ENCODE measurements at places on chromosomes 7 and 10.
A peak's percentile ranks its signal among the peaks of the same experiment; 100 is the strongest.

GRCh38 chr10:91460681-91461080, 50.5 kb downstream of the HECTD2 start:
- DNase-seq, result no peak

DNA sequence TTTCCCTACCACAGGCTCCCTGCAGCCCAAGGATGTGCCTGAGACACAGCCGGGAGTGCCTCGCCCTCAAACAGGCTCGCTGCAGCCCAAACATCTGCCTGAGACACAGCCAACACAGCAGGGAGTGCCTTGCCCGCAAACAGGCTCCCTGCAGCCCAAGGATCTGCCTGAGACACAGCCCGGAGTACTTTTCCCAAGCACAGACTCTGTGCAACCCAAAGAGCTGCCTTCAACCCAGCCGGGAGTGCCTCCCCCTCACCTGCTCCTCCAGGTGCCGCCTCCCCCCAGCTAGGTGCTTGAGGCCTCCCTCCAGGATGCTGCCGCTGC, 42.9 kb downstream of the ANTXRL start:
- DNase-seq, result no peak

GRCh38 chr10:113093188-113094113, 143.4 kb downstream of the TCF7L2 start:
- DNase-seq, result no peak

- no peak for DNase-seq
Measured at GRCh38 chr10:76315240-76315639, 883.8 kb downstream of the LRMDA start.

- no peak for DNase-seq
Measured at GRCh38 chr10:71213761-71214440, 1.5 kb downstream of the UNC5B start.

DNA sequence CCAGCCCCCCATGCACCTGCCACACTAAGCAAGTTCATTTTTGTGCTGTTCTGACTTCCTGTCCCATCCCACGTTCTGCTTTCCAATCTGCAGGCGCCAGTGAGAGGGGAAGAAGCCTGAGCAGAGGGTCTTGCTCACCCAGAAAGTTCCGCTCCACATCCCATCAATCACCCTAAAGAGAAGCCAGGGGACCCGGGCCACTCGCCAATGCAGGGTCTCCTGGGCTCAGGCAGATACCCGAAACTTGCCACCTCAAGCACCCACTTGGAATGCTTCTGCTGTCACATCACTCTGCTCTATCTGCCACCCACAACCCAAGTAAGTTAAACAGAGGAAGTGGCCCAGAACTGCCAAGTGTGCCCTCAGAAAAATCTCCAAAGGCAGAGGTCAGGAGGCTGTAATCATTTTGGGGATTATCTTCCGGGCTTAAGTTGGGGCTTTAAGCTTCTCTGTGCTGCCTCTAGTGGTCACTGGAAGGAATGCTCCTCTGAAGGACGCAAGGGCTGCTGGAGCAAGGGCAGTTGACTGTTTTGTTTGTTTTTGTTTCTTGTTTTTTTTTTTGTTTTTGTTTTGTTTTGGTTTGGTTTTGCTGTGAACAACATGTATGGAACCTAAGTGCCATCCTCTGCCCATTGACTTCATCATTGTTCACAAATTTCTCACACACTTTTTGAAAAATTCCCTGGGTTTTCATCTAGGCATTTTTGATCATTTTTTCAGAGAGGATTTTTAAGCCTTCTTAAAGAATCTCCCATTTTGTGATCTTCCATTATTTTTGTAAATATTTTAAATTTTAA, 25.5 kb downstream of the PRR15 start:
- peak; percentile 5 for DNase-seq

GRCh38 chr10:13272164-13272571, 27.7 kb downstream of the PHYH start:
- DNase-seq, result no peak

DNA sequence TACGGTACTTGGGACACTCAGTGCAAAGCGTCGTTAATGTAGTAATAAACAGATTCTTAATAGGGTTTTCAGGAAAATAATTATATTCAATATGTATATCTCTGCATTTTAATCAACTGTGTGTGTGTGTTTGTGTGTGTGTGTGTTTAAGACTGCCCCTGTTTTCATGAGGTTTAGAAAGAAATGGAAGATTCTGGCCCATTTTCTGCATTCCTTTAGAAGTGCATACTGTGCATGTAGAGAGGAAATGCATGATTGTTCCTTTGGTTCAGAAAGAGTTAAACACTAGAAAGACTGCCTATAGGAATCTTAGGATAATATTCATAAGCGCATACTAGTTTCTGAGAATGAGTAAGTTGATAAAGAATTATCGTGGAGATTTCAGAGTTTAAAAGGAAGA, 975 bp downstream of the CNTNAP2 start:
- DNase-seq, result no peak

GRCh38 chr10:5944389-5945189, 32.8 kb downstream of the IL15RA start:
- DNase-seq, result no peak

DNA sequence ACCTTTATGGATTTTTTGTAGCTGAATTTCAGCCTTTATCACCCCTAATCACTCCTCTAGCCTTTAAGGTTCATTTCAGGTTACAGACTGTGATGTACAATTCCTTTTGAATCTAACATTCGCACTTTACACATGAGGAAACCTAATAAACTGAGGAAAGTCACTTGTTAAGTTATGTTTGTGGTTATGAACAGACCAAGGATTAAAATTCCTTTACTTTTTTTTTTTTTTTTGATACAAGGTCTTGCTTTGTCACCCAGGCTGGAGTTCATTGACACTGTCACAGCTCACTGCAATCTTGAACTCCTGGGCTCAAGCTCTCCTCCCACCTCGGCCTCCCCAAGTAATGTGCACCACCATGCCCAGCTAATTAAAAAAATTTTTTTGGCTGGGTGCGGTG, 3.6 kb downstream of the MCU start:
- DNase-seq, result no peak

DNA sequence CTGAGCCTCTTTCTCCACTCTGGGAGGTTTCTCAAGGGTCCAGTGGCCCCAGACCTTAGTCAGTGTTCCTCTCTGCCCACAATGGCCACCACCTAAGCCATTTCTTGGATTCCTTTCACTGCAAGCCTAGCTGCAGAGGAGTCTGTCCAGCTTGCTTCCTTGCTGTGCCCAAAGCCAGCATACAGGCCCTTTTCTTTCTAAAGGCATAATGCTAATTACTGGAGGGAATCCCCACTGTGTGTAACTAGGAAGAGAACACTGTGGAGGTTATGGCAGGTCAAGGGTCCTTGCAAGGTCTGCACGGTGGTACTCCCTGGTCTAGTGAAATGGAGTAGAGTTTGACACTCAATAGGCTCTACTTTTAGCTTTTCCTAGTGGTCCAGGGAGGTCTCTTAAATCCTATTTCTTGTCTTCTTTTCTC, 70.4 kb upstream of the CC2D2B start:
- DNase-seq, result no peak

GRCh38 chr10:132599732-132600131, 62.1 kb downstream of the INPP5A start:
- DNase-seq, result no peak

All from activated naive CD4-positive, alpha-beta T cell treated with Interleukin-2 at 50 U/mL for 16 hours (primary cell).